ENCODE measurements at places on chromosomes 6 and 20. TPM values are rescaled to one million over a fixed set of nuclear protein-coding genes. Genes with fewer than 3 reads are reported as not detected.

- no peak for DNase-seq
Measured at GRCh38 chr6:145626857-145627256, 108.5 kb downstream of the EPM2A start.

Gene GNAS-AS1
- total RNA-seq: 0.11 TPM

Gene HNF4A
- not detected for total RNA-seq

- DNase-seq: no peak
Measured at GRCh38 chr20:4905613-4906012, 95.7 kb downstream of the SLC23A2 start.

Gene CLPSL1
- not detected for total RNA-seq

DNA sequence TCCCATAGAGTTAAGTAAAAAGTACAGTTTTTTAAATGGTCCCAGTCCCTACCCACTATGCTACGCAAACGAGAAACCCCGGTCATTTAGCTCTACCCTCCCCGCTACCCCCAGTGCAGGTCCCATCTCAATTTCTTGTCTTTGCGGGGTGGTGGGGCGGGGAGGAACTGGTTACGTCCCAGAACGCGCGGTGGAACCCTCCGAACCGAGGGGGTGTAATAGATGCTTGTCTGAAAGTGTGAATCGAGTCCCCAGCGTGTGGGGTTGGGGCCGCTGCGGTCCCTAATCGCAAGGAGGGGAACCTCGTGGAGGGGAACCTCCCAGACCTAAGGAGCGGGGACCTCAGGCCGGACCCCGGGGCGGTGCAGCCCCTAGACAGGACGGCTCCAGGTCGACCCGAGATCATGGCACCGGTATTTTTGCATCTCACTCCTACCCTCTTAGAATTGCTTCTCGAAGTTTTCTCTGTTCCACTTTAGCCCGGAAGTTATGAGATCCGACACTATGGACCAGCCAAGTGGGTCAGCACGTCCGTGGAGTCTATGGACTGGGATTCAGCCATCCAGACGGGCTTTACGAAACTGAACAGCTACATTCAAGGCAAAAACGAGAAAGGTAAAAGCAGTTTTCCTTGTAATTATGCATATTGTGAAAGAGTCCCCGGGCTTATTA is 779 bp downstream of the HEBP2 start:
- no peak for DNase-seq

DNA sequence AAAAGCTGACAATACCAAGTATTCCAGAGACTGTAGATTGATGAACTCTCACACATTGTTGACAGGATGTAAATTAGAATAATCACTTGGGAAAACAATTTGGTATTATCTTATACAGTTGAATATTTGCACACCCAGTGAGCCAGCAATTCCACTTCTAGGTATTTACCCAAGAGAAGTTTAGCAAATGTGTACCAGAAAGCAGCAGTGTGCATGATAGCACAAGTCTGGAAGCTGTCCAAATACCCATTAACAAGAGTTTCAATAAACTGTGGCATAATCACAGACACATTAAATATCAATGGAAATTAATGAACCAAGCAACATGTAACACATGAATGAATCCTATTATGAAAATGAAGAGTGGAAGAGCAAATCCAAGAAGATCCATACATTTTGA is 233.6 kb downstream of the TPBG start:
- DNase-seq: no peak

GRCh38 chr6:152295346-152295745 is 341.8 kb downstream of the SYNE1 start:
- DNase-seq: no peak
